Inflammatory macrophage treated with lipopolysaccharide for 4 hours (primary cell): ENCODE measurements at places on chromosomes 11 and 22.
A peak's percentile ranks its signal among the peaks of the same experiment; 100 is the strongest.

DNA sequence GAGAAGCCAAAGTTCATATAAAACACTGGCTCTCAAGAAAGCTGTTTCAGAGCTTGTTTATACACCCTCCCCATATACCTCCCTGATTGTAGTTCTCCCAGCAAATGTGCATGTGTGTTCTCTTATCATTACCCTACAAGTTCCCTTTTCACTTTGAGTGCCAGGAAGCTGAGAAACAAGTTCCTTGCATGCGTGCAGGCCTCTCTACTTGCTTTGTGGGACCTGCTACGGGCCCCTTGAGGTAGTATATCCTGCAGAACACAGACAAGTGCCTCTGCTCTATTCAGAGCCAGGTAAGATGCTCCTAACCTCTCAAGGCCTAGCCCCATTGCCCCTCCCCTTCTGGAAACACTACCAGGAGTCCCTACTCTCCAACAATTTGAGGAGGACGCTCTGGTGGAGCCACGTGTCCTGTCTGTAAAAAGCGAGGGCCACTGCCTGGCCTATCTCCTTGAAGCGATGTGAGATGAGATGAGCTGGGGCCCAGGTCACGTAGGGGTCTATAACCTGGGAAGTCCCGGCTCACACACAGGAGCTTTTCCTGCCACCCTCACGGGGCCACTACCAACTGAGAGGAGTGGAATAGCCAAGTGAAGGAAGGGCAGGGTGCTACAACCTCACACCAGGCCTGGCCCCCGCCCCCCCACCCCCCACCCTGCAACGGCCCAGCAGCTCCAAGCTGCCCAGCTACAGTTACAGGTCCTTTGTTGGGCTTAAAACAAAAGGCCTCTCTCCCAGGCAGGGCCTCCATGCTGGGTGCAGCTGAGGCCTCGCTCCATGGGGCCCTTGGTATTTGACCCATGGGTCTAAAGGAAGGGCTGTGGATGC is 2.6 kb upstream of the ATP5MGL start:
- DNase-seq, result peak; percentile 36

- no peak for DNase-seq
These were observed 511.2 kb downstream of the BUD13 start for GRCh38 chr11:116261606-116262005.

DNA sequence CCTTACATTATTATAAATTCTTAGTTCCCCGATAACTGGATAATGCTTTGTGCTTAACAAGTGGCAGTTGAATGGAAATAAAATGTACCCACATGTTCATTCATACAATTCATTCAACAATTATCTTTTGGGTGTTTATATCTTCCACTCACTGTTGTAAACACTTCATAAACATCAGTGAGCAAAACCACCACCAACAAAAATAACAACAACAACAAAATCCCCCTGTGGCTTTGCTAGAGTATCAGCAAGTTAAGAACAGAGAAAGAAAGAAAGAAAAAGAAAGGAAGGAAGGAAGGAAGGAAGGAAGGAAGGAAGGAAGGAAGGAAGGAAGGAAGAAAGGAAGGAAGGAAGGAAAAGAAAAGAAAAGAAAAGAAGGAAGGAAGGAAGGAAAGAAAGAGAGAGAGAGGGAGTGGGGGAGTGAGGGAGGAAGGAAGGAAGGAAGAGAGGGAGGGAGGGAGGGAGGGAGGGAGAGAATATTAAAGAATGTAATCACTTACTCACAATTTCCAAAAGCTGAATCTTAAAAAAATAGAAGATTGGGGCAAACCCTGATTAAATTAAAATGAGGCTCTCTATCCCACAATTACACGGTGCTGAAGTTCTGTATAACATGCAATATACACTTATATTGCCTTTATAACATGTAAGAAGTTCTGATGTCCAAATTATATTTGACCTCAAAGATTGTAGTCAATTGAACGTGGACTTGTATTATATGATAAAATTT is 2238.8 kb downstream of the LRRC4C start:
- DNase-seq, result no peak

GRCh38 chr11:6191742-6192141 is 7.3 kb upstream of the OR52W1 start:
- DNase-seq, result peak; percentile 89

GRCh38 chr11:12275818-12276217 is 101.6 kb upstream of the PARVA start:
- no peak for DNase-seq

DNA sequence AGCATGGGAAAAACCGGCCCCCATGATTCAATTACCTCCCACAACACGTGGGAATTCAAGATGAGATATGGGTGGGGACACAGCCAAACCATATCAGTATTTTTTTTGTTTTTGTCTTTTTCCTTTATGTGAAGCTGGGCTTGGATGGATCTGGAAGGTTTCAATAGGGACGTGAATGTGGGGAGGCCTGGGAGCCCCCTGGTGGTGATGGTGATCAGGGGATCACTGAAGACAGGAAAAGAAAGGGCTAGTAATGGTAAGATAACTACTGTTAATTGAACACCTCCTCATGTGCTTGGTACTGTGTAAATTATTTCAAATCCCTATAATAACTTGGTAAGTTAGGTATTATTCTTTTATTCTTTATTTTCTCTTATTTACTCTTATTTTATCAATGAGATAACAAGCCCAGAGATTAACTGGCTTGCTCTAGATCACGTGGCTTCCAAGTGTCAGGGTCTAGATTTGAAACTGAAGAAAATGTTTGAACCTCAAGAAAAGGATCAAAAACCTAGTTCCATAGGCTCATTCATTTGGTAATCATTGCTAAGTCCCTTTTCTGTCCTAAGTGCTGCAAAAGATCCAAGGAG is 364.2 kb downstream of the TENM4 start:
- DNase-seq, result peak; percentile 17

DNA sequence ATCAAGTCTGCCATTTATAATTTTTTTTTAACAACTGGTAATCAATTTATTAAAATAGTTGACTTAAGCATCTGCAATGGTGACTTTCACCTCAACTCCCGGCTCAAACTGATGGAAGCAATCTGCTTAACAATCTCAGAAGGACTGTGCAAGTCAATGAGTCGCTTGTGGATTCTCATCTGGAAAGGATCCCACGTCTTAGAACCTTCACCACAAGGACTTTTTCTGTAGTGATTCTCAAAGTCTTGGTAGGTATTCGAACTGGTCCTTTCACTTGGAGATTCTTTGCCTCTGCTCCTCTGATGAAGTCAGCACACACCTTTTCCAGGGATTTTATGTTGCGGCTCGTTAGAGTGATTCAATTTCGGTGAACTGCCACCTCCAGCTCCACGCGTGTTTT is 7.3 kb downstream of the RSF1 start:
- no peak for DNase-seq

DNA sequence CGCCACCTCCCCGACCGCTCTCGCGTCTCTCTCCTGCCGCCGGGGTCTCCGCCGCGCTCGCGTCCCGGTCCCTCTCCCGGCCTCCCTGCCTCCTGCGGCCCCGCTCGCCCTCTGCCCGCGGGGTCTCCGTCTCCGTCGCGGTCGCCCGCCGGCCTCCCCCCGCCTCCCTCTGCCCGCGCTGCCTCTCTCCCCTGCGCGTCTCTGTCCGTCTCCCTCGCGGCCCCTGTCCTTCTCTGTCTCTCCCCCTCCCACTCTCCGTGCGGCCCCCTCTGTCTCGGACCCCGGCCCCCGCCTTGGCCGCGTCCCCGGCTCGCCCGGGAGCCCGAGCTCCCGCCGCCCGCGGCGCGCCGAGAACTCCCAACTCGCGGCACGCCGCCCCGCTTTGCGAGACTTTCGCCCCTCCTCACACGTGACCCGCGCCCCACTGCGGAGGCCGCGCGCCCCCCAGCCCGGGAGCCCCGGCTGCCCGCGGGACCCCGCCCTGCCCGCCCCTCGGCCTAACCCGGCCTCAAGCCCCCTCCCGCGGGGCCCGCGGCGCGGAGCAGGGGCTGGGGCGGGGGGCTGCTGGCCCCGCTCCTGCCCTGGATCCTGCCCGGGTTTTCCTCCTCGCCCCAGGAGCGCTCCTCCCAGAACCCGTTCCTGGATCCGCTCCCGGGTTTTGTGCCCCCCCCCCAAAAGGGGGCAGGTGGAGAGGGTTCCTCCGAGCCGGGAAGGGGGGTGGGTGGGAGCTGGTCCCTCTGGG is 702 bp upstream of the KCNJ4 start:
- no peak for DNase-seq
